ENCODE measurements at places on chromosomes 16 and 17.

DNA sequence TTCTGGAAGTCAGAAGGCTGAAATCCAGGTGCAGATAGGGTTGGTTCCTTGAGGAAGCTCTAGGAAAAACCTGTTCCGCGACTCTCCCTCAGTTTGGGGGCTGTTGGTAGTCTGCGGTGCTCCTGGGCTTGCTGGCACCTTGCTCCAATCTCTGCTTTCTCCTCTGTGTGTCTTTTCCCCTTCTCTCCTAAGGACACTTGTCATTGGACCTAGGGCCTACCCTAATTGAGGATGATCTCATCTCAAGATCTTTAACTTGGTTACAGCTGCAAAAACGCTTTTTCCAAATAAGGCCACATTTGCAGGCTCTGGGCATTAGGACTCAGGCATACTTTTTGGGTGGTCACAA is 12.9 kb upstream of the CACNG4 start:
- DNase-seq = no peak

- no peak for DNase-seq
These were observed 139.7 kb upstream of the PLCG2 start for GRCh38 chr16:81639348-81639747.

- DNase-seq = no peak
These were observed 120.9 kb downstream of the BCAS3 start for GRCh38 chr17:60798576-60798975.

DNA sequence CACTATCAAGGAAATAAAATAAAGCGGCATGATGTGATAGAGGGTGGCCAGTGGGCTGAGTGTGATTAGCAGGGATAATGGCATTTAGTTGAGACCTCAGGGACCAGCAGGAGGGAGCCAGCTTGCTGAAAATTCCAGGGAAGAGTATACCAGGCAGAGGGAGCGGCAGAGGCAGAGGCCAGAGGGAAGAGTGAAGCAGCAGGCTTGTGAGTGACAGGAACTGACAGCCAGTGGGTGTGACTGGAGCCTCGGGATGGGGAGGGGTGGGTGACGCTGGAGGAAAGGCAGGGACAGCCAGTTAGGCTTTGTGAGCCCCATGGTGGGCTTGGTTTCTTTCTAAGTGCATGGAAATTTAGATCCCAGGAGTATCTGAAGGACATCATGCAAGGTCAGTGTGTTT is 209.7 kb upstream of the CACNG3 start:
- no peak for DNase-seq

GRCh38 chr17:16349431-16349830 is 3.8 kb downstream of the CENPV start:
- no peak for DNase-seq

DNA sequence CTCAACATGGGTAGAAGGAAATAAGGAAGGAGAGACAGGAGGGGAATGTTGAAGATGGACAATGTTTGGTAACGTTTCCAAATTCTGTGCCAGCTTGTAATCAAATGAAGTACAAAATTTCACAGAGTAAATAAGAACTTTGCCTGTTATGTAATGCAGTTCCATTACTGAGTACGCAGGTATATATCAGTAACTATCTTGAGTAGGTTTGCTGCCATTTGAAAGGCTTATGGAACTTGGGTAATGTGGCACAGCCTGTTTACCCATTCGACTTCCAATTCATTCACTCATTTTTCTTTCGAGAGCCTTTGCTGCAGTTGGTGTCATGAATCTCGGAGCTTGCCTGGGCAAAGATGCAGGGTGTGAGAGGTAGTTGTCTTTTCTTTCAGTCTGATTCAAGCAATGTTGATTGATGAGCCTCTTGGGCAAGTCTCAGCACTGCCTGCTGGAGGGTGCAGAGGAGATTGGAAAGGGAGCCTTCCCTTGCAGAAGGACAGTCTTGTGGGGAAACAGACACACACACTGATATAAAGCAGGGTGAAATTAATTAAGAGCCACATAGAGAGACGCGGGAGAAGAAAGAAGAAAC is 53.4 kb downstream of the ZNF18 start:
- no peak for DNase-seq

DNA sequence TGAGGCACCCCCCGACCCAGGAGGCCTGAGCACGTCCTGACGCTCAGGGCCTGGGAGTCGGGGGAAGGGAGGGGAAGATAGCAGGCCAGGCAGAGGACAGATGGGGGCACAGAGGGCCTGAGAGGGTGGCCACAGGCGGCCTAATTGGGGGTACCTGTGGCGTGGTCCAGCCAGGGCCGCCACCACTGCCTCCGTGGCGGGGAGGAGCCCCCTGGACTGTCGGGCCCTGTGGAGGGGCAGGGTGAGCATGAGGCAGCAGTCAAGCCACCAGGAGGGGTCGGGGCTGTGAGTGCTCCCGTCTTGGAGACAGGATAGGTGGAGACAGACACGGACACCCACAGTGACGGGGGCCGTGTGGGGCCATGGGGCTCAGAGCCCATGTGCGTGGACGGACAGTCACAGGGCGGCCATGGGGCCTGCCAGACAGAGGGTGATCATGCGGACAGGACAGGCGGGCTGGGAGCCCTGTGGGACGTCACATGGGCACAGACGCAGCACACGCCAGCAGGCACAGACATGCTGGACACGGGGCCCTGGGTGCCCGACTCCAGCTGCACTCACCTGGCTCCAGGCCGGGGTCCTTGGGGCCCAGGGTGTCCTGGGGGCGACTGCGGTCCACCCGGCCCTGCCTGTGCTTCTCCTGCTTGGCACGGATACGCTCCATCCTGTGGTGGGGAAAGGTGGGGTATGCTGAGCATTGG is 18.7 kb downstream of the CTU2 start:
- no peak for DNase-seq

DNA sequence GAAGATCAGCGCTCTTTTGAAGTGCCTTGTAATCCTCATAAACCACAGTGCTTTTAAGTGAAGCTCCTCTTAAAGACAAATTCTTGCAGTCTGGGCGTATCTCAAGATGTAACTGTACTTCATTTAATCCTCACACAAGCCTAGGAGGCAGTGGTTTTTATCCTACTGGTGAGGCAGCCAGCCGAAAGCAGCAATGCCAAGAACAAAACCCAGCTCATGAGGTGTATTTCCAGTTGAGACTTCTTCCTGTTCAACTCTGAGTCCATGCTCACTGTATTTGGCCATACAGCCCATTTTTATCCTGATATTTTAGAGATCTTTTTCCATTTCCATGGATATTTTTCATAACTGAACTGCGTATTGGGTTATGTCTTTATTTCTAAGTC is 13.7 kb downstream of the CTRB2 start:
- no peak for DNase-seq

DNA sequence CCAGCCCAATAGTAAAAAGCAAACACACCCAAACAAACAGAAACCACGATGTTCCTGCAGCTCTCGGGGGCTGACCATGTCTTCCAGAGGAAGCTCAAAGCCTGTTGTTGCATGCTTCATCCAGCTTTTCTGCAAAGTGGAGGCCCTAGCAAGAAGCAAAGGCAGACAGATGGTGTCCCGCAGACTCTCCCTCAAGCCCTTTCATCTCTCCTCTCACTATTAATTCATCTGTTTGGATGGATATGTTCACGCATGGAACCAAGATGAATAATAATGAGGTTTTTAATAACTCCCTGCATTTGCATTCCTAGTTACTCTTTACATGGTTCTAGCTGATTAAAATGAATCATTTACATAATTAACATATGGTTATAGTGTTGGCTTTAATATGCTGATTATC is 36.6 kb downstream of the RBFOX1 start:
- no peak for DNase-seq

DNA sequence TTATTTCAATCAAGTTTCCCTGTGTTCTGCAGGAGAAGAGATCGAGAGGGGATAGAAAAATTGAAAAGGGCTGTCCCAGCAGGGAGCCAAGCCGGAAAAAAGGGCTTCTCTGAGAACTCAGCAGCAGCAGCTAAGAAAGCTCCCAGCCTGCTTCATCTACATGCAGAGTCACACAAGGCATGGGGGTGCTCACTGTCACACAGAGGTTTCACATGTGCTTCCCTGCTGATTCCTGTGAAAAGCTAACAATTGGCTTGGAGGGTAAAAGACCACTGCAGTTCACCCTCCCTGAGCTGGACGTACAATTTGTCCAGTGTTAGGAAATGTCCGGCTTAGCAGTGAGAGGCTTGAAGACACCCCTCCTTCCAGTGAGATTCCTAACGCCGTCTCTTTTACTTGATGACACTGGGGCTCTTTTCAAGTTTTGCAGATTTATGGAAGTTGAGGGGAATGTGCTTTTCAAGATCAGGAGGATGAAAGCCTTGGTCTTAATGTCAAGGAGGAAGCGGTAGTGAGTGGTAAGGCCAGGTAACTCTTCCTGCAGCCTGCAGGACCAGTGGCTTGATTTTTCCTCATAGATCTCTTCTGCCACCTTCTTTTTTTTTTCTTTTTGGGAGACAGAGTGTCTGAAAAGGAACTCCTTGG is 85.6 kb downstream of the WNT3 start:
- DNase-seq = no peak

- DNase-seq = no peak
These were observed 27.1 kb downstream of the MEOX1 start for GRCh38 chr17:43634591-43635125.

DNA sequence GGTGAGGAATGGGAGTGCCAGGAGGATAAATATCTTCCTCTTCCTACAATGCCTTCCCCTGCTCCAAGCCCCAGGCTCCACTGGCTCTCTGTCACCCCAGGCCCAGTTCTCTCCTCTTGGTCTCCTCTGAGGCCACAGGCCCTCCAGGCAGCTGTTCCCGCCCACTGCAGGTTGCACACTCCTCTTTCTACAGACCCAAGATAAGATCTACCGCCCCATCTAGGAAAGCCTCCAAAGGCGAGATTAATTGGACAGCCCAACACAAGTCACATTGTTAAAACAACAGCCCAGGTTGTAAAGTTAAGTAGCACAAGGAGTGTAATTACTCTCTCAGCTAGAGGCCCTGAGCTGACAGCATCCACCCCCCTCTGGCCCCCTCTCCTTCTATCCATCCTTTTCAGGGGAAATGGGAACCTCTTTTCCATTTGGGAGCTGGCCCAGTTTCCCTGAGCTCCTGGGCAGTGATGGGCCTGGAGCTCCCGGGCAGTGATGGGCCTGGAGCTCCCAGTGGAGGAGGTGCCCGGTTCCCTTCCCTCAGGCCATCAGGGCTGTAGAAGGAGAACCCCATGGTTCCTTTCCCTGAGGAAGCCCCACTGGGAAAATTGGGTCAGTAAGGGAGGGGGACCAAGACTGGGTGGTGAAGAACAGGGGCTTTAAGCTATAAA is 7.3 kb downstream of the DLX4 start:
- no peak for DNase-seq

DNA sequence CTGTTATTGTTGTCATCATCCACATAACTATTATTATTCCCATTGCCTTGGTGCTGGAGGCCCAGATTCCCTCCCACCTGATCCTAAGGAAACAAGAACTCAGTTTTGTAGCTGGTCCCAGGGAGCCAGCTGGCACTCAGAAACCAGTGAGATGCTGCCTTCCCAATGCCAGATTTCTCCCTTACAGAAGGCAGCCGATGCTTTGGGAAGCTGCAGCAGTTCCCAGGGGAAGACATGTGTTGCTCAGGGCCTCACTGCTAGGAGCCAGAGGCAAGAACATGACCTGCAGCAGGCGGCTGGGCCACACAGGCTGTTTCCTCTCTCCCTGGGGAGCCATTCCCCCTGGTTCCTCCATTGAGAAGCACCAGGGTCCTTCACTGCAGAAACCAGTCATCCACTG is 59.9 kb upstream of the GRIN2A start:
- DNase-seq = no peak

GRCh38 chr17:58974354-58974753 is 132.3 kb downstream of the TRIM37 start:
- no peak for DNase-seq

DNA sequence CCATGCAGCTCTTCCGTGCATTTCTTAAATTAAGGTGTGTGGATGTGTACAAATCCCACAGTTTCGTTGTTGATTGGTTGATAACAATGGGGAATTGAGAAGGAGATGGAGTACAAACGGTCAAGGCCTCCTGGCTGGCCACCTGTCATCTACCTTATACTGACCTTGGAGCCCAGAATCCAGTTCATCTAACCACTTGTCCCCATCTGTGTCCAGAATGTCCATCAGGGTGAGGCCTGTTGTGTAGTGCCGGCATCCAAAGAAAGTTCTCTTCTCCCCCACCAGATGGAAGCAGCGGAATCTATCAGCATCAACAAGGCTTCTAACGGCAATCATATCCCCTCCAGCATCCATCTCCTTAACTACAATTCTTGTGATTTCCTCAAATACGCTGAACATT is 1.5 kb downstream of the GSDMB start:
- DNase-seq = no peak

- no peak for DNase-seq
These were observed 856 bp upstream of the SCPEP1 start for GRCh38 chr17:56976941-56977608.

DNA sequence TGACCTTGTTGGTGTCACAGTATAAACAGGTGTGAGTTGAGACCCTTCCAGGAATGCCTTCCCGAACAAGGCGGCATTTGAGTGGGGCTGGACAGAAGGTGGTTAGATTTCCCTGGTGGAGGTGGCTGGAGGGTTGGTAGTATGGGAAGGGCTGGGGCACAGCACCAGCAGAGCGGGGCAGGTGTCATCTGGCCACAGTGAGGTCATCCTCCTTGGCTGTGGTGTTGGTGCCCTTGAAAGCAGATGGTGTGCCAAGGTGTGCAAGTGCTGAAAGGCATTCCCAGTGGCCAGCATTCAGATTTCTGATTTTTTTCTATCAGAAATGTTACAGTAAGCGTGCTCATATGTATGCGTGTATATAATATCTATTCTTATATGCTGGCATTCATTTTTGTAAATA is 126.6 kb downstream of the LAT start:
- no peak for DNase-seq

DNA sequence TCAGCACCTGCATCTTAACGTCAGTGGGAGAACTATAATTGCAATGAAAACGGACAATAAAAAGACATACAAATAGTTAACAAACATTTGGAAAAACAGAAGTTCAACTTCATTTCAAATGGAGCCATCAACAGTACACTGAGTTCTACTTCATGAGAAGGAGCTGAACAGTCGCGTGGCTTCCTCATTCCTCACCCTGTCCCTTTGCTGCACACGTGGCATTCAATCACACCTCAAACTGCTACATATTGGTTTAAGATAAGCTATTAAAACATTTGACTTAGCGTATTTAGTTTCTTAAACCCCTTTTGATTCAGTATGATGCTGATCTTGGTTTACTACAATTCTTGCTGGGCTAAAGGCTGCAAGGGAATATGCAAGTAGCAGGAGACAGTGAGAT is 76.8 kb downstream of the CDK5R1 start:
- DNase-seq = no peak

- no peak for DNase-seq
These were observed 46.0 kb upstream of the ARL4D start for GRCh38 chr17:43352579-43353331.

DNA sequence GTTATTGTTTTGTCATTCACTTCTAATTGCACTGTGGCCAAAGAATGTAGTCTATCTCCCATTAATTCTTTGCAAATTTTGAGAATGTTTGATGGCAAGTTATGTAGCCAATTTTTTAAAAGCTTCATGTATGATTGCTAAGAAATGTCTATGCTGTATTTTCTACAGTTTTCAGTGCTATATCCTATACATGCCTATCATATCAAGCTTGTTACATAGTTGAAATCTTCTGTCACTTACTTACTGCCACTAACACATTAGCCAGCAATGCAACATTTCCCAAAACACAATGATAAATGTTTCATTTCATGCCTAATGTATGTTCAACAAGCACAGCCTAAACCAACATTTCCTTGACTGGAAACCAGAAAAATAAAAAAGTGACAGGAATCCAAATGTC is 292.4 kb upstream of the AXIN2 start:
- DNase-seq = no peak
